ENCODE measurements at places on chromosomes 2 and 18.
A peak's percentile ranks its signal among the peaks of the same experiment; 100 is the strongest.

GRCh38 chr2:230321031-230321430 is 6.0 kb upstream of the SP140L start:
- DNase-seq = no peak

GRCh38 chr2:179612108-179612507 is 249.3 kb downstream of the ZNF385B start:
- no peak for DNase-seq

DNA sequence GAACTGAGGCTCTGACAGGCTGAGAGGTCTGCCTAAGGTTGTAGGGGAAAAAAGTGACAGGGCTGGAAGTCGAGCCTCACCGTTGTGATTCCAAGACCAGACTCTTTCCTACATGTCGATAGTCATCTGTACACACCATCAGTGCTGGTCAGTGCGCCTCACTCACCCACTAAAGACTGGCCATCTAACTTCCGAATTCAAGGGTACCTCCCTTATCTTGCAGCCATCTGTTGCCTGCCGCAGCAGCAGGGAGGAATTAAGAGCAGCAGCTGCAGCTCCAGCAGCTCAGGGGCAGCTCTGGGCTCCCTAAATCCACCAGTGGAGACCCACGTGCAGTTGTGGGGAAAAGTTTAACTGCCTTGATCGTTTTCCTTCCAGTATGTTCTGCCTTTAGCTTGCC is 32.6 kb upstream of the GPR39 start:
- peak; percentile 46 for DNase-seq

DNA sequence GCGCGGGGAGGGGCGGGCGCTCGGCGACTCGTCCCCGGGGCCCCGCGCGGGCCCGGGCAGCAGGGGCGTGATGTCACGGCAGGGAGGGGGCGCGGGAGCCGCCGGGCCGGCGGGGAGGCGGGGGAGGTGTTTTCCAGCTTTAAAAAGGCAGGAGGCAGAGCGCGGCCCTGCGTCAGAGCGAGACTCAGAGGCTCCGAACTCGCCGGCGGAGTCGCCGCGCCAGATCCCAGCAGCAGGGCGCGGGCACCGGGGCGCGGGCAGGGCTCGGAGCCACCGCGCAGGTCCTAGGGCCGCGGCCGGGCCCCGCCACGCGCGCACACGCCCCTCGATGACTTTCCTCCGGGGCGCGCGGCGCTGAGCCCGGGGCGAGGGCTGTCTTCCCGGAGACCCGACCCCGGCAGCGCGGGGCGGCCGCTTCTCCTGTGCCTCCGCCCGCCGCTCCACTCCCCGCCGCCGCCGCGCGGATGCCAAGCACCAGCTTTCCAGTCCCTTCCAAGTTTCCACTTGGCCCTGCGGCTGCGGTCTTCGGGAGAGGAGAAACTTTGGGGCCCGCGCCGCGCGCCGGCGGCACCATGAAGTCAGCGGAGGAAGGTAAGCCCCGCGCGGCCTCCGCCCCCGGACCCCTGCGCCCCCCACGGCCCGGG is at the start of gene NFATC1:
Gene NFATC1 (plus strand): TSS at position 170 of the 644 bp plus-strand sequence. CDS start 295 bp downstream, at position 465.
- no peak for DNase-seq

DNA sequence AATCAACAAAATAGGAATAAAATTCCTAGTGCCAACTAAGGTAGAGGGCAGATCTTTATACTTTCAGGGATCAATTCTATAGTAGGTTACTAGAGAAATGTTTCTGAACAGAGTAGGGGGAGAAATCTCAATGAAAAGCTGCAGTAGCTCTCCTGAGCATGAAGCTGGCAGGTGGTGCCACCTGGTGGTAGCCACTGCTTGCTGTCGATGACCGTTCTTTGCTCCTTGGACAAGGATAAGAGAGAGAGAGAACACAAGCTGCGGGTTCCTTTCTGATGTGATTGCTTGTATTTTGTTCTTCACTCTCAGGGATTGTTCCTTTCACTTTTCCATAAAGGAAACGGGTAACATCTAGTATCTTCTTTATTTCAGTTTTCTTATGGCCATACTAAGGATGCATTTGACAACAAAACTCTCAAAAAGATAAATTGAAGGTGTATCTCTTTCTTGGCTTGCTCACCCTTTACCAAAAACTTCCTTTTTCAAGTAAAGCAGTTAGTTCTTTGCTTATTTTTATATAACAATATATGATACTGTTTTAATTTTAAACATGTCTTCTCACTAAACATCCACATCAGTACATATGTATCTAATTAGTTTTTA is 18.6 kb upstream of the MRPL19 start:
- DNase-seq = peak; percentile 64

DNA sequence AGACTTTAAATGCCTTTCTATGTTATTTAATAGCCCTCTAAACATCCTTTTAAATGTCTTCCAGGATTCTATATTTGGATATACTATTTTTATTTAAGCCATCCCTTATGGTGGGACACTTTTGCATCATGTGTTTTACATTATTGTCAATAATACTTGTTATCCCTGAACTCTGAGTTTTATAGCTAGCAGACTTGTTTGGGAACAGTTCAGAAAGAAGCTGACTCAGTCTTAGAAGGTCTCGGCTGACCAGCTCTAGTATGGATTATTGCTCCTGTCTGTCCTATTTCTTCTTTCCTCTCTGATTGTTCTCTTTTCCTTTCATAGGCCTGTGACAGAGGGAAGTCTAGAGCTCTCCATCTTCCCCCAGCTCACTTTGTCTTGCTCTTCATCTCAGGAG is 77.3 kb upstream of the CXCR4 start:
- no peak for DNase-seq

- no peak for DNase-seq
Measured at GRCh38 chr2:30710461-30710860, 96.8 kb downstream of the CAPN13 start.

- no peak for DNase-seq
Measured at GRCh38 chr2:161158882-161159281, 1.3 kb upstream of the TANK start.

GRCh38 chr2:11553661-11554398 is 20.0 kb downstream of the GREB1 start:
- DNase-seq = no peak

Measured in SK-N-SH (cell line).